Left lobe of liver (tissue), 2 donors: ENCODE measurements at places on chromosomes 3 and 15.

GRCh38 chr15:70835841-70836240 lies 18.1 kb downstream of the LARP6 start:
- DNase-seq = no peak

- DNase-seq = no peak
These were observed 68.8 kb upstream of the ZNF148 start for GRCh38 chr3:125443923-125444322.

DNA sequence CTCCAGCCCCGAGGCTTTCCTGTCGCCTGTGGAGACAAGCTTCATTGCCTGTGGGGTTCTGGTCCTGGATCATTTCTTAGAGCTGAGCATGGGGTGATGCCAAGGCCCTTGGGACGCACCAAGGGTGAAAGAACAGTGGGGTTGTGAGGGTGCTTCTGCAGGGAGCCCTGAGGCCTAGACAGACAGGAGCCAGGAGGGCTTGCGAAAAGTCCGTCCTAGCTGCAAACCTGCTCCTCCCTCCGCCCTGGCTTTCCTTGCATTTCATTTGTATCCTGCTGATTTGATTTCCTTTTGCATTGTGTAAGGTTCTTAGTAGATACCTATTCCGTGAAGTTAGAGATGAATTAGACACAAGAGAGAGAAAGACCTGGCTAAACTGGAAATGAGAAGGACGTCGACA lies 286.9 kb upstream of the C2CD4B start:
- DNase-seq = no peak

GRCh38 chr3:116040152-116040551 lies 405.1 kb downstream of the LSAMP start:
- no peak for DNase-seq

- no peak for DNase-seq
These were observed 123.1 kb downstream of the NEO1 start for GRCh38 chr15:73175382-73175781.

GRCh38 chr3:25854214-25854613 lies 64.3 kb downstream of the OXSM start:
- no peak for DNase-seq

- DNase-seq = no peak
These were observed 38.3 kb upstream of the ARHGEF3 start for GRCh38 chr3:56839784-56840715.

GRCh38 chr3:158463556-158463955 lies 107.4 kb upstream of the MLF1 start:
- no peak for DNase-seq

GRCh38 chr3:127628788-127629466 lies at the start of gene PODXL2:
Gene PODXL2 (plus strand): TSS chr3:127629185. CDS start chr3:127629220, 35 bp downstream.
- DNase-seq = no peak

GRCh38 chr3:49772703-49773102 lies 13.6 kb downstream of the IP6K1 start:
- peak; percentile 12 for DNase-seq
